PC-9 (cell line): ENCODE measurements at places on chromosomes 3 and 15. TPM values are rescaled to one million over a fixed set of nuclear protein-coding genes. Genes with fewer than 3 reads are reported as not detected.
A peak's percentile ranks its signal among the peaks of the same experiment; 100 is the strongest.

DNA sequence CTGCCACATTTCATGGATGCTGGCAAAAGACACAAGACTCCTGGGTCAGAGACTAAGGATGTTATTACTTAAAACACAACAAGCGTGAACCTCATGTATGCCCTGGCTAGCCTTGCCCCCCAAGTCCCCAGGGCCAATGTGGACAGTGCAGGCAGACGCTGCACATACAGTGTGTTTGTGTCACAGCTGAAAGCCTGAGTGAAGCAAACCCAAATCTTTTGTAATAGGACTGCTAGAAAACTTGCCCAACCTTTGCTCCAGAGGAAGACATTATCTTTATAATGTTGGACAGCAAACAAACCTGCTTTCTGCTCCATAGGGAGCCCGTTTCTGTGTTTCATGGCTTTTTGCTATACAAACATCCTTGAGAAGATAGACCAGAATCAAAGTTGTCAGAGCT lies 282.0 kb upstream of the RORA start:
- no peak for DNase-seq

The RBMS3 gene
- total RNA-seq: 3.5 and 3.9 TPM in 2 replicates

- no peak for DNase-seq
Observed at GRCh38 chr3:7421065-7421464, 560.1 kb downstream of the GRM7 start.

DNA sequence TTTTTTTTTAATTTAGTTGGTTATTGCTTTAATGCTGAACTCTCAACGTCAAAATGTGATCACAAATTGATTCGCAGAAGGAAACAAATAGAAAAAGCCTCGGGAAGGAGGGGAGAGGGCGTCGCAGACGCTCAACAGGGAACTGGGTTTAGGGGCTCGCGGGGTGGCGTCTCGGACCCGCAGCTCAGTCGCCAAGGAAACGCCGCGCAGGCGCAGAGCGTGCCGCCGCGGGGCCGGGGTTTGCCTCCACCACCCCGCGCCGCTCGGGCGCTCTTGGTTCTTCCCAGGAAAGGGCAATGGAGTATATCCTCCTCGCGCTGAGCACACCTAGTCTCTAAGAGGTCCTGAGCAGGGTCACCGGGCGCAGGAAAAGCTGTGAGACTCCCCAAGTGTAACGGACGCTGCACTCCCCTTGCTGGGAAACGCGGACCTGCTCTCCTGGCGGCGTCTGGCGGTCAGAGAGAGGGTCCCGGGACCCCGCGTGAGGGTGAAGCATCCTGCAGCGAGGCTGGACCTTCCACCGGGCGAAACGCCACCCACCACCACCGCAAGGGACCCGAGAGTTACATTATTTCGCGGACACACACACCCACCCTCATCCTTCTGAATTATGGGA lies 753 bp downstream of the PLCH1 start:
- DNase-seq: peak; percentile 56

The RASGRF1 gene
- 2.3 and 6.0 TPM in 2 replicates for total RNA-seq

GRCh38 chr3:162525066-162525742 lies 1028.6 kb downstream of the OTOL1 start:
- no peak for DNase-seq
